ENCODE measurements at places on chromosomes 1 and 21. TPM values are rescaled to one million over a fixed set of nuclear protein-coding genes. Genes with fewer than 3 reads are reported as not detected.

The KIF21B gene
- 0.38 TPM for total RNA-seq

The ZSCAN20 gene
- total RNA-seq, result 0.91 TPM

The AKR1A1 gene
- 42.1 TPM for total RNA-seq

The SAMD11 gene
- 0.44 TPM for total RNA-seq

The MTARC1 gene
- total RNA-seq, result 2.3 TPM

The AIRE gene
- total RNA-seq, result 0.19 TPM
